Activated CD8-positive, alpha-beta memory T cell treated with anti-CD3 and anti-CD28 coated beads for 1 hour (primary cell): ENCODE measurements at places on chromosomes 2 and 18.

DNA sequence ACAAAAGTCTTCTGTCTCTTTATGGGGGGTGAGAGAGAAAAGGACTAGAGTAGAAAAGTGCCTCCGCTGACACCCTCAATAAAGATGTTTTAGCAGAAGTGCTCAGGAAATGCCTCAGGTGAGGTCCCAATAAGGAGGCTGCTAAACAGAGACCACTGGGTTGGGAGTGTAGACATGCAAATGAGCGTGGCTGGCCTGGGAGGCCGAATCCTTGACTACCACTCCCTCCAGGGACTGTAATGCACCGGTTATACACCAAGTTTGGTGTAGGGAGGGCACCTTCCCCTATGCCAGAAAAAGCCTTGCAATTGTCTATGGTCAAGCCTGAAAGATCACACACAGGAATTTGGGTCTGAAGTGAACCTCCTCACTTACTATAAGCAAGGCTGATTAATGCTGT is 1.8 kb downstream of the TMX3 start:
- DNase-seq = no peak

DNA sequence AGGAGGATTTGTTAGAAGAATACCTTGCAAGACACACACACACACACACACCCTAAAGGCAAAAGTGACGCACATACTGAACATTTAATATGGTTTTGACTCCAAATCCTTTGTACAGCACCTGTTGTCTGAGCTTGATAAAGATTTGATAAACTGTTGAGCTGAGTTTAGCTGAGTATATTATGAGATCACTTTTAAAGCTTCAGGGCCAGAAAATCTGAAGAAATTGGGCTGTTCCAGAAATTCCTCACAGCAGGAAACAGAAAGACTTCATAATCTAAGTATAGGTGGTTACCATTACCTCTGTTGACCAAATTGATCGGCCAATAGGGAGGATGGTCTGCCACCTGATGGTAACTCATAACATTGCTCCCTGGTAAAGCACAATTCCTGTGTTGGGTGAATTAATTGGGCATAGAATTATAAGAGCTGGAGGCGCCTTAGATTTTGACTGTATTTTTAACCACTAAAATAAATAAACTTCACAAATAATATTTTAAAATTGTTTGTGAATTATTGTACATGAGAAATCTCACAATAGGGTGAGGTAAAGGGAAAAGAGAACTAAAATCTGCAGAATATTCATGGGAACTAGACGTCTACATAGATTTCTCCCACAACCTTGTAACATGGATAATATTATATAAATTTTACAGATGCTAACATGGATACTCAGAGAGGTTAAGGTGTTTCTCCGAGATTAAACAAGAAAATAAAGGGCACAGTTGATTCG is 21.8 kb upstream of the RPIA start:
- no peak for DNase-seq

DNA sequence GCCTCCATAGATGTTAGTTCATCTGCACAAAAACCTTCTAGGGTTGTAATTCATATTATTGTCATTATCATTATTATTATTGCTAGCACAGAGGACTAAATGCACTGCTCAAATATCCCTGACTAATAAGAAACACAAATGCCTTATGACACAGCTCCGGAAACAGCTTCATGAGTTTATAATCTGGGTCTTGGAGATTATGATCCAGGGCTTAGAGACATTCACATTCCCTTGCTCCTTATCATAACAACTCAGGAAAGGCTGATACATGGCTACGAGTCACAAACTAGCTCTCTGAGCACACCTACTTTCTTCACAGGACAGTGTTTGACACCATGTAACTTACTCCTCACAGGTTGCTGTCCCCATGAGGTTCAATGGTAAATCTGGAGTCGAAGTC is 102.2 kb upstream of the TTC39C start:
- no peak for DNase-seq

DNA sequence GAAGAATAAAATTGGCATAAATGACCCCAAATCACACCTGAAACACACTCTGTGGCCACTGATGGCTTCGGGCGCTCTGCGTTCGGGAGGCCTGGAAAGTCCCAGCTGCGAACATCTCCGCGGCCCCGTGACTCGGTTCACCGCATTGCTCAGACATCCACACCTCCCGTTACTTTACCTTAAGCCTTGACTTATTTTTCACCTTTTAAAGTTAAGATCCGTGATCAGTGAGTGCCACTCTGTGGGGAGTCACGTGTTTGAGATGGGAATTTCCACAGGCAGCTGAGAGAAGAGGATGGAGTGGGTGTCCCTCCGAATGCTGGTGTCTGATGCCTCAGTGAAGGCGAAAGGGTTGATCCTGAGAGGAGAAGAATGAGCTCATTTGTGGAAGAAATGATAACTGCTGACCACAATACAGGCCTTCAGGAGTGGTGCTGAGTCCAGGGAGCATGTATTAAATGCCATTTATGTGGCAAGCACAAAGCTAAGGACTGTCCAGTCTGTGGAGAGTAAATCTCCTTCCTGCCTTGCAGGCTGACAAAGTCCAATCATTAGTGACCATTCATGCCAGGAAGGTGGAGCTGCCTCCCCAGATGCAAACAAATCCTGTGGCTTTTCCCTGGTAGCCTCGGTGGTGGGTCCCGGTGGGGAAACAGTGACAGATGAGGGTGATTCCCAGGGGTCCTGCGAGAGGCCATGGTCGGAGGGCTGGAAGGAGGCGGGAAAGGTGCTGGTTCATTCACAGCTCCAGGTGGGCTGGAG is 168.8 kb downstream of the RTP5 start:
- DNase-seq = no peak
